ENCODE measurements at places on chromosomes 7 and 10.

GRCh38 chr10:75358835-75359421 lies 42.6 kb downstream of the ZNF503 start:
- no peak for DNase-seq

- DNase-seq, result no peak
Measured at GRCh38 chr10:75351637-75352036, 49.9 kb downstream of the ZNF503 start.

DNA sequence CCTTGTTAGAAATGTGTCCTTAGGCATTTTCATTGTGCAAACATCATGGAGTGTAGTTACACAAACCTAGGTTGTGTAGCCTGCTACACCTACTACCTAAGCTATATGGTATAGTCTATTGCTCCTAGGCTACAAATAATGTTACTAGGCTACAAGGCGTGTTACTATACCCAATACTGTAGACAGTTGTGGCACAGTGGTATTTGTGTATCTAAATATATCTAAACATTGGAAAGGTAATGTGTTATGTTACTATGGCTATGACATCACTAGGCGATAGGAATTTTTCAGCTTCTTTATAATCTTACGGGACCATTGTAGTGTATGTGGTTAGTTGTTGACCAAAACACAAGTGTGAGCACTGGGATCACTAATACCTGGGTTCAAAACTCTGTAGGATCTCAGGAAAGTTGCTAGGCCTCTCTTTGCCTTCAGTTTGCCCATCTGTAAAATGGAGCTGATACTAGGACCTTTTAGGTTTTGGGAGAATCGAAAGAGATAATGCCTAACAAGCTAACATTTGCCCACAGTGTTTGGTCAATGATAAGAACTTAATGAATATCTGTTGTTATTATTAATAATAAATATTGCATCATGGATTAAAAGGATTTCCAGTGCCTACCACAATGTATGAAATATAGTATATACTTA lies 2.7 kb downstream of the BICC1 start:
- no peak for DNase-seq

DNA sequence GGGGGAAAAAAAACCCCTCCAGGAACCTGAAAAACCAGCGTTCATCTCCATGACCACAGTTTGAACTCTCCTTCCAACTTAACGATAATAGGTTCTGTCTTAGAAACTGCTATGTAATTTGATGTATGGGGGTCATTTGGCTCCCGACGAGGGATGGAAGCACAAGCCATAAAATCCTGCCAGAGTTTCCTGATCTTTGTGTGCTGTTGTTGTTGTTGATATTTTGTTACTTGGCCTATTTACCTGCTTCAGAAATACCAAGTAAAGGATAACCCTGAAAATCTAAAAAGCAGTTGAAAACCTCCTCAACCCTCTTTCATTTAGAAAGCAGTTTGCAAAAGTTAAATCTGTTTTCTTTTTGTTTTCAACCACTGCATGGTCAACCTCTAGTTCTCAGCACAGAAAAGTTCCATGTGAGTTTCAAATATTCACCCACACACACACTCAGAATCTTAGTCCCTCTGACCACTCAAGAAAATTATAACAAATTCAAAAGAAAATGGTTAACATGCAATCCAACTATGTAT lies 9.3 kb upstream of the HOXA2 start:
- no peak for DNase-seq

GRCh38 chr10:114239117-114239993 lies at the start of gene VWA2:
Gene VWA2 (plus strand): TSS chr10:114239254. CDS start chr10:114248714, 9,460 bp downstream.
- DNase-seq, result peak; percentile 19

- DNase-seq, result no peak
Measured at GRCh38 chr10:69750011-69750373, 51.7 kb upstream of the COL13A1 start.

Measured in stimulated activated CD8-positive, alpha-beta memory T cell treated with anti-CD3 and anti-CD28 coated beads, Interleukin-15, amount 100 ng/mL, for 48 hours (primary cell).